SHP77 (cell line): ENCODE measurements at places on chromosomes 4 and X.

DNA sequence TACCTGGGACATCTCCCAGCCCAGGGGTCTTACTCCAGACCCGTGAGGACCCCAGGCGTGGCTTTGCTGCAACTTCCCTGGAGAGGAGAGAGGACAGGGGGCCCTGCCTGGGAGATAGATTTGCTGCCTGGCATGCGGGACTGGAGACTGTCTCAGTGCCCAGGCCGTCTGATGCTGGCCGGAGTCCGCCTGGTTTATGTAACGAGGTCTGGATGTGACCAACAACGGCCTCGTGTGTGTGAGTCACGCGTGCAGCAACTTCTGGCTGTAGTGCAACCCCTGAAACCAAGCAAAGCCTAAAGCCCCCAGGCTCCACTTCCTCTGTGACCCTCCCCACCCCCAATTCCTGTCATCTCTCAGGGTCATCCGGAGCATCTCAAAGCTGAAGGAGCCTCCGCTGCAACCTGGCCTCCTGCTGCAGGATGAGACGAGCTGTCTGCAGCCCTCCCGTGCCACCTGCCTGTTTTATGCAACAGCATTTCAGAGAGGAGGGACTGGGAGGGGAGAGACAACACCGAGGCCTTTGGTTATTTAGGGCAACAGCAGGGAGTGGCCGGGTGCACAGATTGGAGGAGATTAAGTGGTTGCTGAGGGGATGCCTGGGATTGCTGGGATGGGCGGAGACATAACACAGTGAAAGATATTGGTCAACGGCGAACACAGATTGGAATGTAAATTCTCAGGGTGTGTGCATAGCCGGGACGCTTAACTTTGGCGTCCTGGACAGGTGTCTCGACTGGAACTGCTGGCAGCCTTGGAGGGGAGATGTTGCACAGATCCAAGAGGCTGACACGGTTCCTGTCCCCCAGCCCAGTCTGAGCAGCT lies 16.0 kb downstream of the XG start:
- peak; percentile 0 for DNase-seq

GRCh38 chrX:83501003-83501402 lies 7.1 kb upstream of the POU3F4 start:
- DNase-seq = no peak

- DNase-seq = no peak
Measured at GRCh38 chr4:8085491-8086117, 73.0 kb downstream of the ABLIM2 start.

DNA sequence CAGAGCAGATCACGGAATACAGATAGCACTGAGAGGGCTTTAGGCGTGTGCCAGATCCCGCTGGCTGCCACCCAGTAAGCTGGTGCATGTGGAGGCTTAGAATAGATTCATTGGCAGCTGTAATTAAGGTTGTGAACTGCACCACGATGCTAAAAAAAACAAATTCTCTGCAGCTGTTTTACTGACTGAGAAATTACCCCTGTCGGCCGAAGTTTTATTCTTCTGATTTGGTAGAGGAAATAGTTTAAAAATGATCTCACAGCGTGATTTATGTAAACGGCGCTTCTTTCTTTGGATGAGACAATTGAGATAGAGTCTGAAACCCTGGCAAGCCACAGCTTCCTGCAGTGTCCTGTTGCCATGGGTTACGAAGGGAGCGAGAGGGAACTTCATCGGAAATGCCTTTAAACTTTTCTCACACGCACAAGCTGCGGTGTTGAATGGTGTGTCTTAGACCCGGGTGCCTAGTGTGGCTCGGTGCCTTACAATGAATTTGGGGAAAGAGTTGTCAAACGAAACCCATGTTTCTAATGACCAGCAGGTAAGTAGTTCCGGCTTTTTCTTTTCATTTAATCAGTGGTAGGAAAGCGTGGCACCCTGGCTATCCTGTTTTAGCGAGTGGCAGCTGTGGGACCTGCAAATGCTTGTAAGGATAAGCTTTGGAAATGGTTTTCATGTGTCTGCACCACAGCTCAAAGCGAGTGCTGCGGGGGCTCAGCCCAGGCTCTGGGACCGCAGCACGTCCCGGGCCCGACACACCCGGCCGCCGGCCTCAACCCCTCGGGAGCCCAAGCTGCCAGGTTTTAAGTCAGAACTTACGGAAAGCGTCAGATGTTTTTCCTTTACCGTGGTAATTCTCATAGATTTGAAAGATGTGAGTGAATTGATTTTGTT lies 71.7 kb upstream of the HGFAC start:
- DNase-seq = no peak

DNA sequence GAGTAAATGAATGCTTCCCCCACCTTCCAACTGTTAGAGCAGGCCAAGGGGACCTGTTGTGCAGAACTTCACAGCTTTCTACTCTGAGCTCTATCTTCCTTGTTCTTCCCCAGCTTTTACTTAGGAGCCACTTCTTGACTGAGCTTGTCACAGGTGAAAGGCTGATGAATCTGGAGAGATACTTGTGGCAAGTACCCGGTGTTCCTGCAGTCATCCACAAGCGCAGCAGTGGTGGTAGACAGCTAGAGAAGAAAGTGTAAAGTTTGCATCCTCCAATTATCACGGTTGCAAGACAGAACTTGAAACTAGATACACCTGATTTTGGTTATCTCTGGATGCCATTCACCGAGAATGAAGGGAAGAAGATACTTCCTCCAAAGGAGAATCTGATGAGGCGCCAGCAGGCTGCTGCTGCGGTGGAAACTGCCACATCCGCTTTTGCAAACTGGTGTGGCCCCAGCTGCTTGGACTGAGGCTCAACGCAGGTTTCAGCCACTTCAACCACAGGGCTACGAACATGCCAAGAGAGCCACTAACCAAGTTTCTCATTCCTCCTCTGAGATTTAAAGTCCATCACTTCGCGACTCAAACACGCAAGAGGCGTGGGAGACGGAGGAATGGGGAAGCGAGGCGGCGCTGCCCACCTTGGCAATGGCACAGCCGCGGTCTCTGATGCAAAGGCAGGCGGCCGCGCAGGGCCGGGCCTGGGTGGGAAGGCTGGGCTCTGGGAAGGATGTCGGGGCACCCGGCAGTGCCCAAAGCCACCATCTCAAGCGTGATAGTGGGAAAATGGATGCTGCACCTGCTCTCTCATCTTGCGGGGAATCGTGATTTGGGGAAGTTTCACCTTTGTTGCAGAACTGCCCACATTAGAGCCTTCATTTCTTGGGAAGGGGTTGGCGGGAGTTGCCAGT lies 1.3 kb upstream of the FHIP1A start:
- no peak for DNase-seq

GRCh38 chrX:96540111-96540631 lies 144.5 kb upstream of the DIAPH2 start:
- DNase-seq = no peak

DNA sequence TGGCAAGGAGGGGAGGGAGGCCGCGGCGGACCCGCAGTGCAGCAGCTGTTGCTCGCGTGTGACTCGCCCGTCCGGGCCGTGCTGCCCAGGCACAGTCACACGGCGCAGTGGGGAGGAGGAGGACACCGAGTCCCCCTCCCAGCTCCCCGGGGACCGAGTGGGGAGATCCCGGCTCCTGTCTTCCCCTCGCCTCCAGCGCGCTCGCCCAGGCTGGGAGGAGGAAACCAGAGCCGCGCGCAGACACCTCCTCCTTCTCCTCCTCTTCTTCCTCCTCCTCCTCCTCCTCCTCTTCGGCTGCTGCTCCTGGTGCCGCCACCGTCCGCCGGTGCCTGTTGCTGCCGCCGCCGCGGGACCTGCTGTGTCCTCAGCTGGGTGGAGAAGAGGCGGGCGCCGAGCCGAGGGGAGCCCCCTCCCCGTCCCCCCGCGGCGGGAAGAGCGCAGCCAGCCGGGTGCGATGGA lies at the start of gene TBC1D1:
TSS of gene TBC1D1 (plus strand) at position 284 of the 459 bp plus-strand sequence. CDS start 11,012 bp downstream, outside the sequence.
- no peak for DNase-seq

DNA sequence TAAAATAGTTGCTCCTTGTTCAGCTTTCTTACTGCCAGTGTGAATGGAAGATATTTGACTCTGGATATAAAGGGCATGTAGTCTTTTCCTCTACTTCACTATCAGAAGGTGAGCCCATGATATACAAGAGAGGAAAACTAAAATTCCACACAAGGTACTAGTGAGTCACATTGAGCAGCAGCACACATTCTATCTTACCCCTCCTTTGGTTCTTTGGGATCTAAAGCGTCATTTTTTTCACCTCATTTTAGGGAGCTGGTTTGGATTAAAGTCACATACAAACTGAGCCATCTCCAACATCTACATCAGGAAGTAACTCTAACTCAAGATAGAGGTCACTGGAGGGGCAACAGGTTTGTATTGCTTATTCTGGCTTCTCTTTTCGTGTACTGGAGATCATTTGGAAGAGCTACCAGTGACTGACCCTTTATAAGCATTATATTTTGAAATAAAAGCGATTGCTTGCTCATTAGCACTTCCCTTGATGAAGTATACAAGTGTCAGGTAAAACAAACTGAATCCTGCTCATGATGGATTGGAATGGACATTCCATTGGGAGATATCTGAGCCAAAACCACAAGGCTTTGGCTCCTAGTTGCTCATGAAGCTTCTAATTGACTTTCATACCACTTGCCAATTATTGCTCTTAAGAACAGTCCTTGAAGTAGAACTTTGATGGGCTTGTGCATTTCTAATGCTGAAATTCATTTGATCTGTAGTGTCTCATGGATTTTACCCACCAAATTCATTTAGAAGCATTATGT lies 124.1 kb downstream of the SPCS3 start:
- DNase-seq = no peak

- DNase-seq = no peak
Measured at GRCh38 chr4:81337211-81337610, 122.2 kb upstream of the PRKG2 start.

- no peak for DNase-seq
Measured at GRCh38 chrX:103157496-103158316, 57.2 kb upstream of the BEX4 start.

GRCh38 chr4:123676071-123676889 lies 279.7 kb downstream of the SPRY1 start:
- no peak for DNase-seq

GRCh38 chr4:108355186-108355901 lies 186.6 kb upstream of the LEF1 start:
- DNase-seq = no peak

GRCh38 chr4:15729910-15730533 lies 27.2 kb downstream of the BST1 start:
- no peak for DNase-seq

DNA sequence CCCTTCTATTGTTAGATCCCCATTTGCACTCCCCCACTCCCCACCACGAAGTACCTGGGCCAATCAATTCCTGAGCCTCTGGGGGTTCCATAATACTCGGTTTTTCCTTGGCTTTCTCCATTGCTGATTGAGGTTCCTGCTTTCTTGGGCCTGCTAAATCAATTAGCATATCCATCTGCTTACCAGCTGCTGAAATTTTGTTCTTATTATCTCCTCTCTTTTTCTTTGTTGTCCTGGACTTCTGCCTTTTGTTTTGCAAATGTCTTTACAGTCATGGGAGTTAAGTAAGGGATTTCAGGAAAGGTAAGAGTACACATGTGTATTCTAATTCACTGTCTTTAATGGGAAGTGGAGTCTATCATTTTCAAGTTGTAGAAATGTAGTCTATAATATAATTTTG lies 222.2 kb downstream of the MID1 start:
- DNase-seq = no peak

GRCh38 chr4:30776451-30776850 lies 56.3 kb downstream of the PCDH7 start:
- no peak for DNase-seq

GRCh38 chr4:81356621-81357020 lies 115.1 kb downstream of the RASGEF1B start:
- DNase-seq = no peak

DNA sequence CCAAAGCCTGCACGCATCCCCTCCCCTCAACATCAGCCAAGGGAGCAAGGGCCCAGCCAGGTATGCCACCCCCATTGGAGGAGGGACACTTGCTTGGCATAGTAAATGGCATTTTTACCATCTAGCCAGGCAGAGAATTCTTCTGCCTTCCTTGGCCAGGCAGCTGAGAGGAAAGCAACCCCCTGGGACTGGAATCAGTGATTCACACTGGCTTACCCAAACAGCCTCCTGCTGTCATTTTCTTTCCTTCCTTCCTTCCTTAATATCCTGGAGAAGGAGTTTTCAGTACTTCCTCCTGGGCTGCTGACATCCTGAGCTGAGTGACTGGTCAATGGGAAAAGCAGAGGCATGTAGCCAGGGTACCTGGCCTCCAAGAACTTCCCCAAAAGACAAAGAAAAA lies 28.6 kb upstream of the KIAA1210 start:
- no peak for DNase-seq

- DNase-seq = no peak
Measured at GRCh38 chr4:169440446-169440845, 169.7 kb upstream of the SH3RF1 start.

GRCh38 chr4:136484996-136485395 lies 1047.3 kb downstream of the PCDH18 start:
- DNase-seq = no peak

DNA sequence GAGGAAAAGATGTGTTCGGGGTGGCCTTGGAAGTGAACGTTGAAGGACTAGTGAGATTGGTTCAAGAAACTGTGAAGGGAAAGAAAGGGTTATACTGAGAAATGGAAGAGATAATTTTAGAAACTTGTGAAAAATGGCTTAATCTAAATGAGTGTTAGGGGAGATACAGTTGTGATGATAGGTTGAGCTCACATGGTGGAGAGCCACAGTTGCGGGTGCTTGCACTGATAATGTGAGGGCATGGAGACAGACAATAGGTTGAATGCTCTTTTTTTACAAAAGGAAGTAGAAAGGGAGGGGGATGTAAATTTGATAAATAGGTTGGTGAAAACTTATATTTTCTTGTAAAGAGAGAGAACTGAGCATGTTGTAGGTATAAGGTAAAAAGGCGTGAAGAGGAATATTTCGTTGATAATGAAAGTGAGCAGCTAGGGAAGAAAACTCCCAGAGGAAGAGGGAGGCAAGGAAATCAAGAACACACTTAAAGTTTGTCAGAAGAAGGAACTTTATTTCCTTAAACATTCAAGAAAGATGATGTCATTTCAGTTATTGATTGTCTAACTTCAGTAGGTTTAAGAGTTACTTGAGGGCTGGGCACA lies 8.2 kb downstream of the AREG start:
- no peak for DNase-seq

DNA sequence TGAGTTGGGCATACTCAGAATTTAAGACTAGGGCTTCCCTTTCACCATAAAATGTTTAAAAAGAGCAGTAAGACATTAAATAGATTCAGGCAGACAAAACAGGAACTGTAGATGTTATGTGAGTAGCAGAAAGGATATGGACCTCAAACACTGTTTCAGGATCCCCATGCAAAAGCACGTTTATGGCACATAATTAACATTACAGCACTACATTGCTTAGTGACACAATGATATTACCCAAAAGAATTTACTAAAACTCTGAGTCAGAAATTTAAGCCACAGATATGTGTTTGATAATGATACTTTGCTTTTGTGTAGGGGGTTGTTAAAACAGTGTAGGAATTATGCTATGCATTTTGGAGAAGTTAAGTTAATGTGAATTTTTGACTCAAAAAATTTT lies 266.3 kb downstream of the PDGFC start:
- DNase-seq = no peak

- DNase-seq = no peak
Measured at GRCh38 chrX:16852617-16853179, 17.5 kb downstream of the RBBP7 start.

DNA sequence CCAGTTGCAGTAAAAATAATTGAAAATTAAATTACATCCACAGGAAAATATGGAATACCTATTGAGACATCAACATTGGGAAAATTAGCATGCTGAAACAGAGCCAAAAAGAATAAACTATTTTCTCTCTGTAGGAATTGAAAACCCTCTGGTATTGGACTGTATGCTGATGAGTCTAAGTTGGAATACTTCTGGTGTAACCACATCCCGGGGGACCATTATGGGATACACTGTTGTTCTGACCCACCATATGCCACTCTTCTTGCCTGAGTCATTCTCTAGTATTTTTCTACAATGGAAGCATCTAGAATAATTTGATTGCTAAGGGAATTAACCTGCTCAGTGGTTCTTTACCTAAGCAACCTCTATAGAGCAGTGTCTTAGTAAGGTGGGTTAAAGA lies 640.7 kb upstream of the AGA start:
- no peak for DNase-seq
